CD4-positive, alpha-beta memory T cell (primary cell): ENCODE measurements at places on chromosomes 6 and 20. TPM values are rescaled to one million over a fixed set of nuclear protein-coding genes. Genes with fewer than 3 reads are reported as not detected.

The CLDN20 gene
- not detected for polyA plus RNA-seq

- DNase-seq = no peak
These were observed 106.5 kb downstream of the CDH26 start for GRCh38 chr20:60064554-60065196.

The THEMIS gene
- 112 TPM for polyA plus RNA-seq

The COL9A1 gene
- not detected for polyA plus RNA-seq

The PLEKHG1 gene
- polyA plus RNA-seq = 2.1 TPM

The DACT2 gene
- polyA plus RNA-seq = not detected

The CST2 gene
- not detected for polyA plus RNA-seq

DNA sequence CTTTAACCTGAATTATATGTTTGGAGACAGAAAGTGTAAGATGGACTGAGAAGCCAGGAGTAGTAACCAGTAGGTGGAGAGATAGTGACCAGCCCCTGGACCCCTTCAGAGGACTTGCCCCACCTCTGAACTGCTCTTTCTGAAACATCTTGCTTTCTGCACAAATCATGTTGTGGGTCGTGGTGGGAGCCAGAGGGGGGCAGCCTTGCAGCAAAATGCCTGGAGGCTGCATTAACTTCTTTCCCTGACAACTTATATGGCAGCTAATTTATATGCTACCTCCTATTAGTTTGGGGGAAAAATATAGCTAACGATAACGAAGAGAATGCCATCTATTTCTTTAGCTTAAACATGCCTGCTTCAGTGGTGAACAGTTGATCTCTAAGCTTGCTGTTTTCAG lies 859.8 kb downstream of the MAFB start:
- no peak for DNase-seq

GRCh38 chr20:60653111-60653845 lies 598.8 kb upstream of the CDH4 start:
- no peak for DNase-seq

GRCh38 chr6:122476131-122476530 lies 4.5 kb upstream of the SERINC1 start:
- DNase-seq = peak; percentile 31

The KCNQ2 gene
- polyA plus RNA-seq = not detected

The BIRC7 gene
- polyA plus RNA-seq = not detected

DNA sequence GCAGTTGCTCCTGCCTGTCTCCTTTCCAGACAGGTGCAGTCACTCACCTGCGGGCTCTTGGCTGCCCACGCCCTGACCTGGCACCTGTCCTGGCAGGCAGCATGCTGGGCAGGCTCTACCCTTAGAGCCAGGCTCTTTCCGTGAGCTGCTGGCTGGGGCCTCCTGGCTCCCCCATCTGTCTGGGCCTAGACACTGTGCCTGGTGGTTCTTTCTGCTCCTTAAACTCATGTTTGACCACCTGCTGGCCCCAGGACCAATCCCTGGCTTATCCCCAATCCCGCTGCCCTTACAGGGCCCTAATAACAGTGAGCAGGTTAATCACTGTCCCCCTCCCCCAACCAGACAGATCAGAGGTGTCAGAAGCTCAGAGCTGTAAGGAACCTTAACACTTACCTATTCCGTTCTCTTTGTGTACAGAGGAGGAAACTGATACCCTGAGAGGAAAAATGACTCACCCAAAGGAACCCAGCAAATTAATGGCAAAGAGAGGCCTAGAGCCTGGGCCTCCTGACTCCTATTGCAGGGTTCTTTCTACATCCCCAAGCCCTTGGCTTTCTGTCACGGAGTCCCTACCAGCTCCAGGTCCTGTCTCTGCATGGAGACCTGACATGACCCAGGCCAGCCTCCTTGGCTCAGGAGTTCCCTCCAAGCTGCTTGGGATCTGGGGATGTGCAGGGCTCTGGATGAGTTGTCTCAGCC lies 54.7 kb downstream of the RAB44 start:
- DNase-seq = no peak

DNA sequence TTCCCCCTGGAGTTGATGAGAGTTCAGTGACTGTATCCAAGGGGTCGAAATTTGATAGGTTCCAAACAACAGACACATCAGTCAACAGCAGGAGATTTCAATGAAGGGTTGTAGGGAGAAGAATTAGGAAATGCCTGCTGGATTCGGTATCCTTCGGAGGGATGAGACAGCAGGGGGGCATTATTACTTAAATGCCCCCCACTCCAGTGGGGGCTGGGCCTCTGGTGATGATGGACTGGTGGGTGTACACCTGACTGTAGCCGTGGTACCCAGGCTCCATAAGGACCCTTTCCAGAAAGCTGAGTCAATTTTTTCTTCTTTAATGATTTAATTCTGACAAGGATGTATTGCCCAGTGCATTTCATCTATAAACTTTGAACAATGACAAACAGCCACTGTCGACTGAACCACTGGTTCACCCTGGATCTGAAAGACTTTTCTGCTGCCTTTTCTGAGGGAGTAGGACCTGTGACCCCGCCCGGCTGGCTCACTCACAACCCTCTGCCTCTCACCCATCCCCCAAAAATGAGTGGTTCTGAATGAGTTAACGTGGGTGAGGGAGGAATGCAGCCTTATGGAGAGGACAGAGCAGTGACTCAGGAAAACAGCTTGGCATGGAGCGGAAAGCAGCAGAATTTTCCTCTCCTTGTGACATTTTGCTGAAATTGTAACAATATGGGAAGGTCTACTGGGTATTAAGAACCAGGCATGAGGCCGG lies 41.0 kb downstream of the ZMYND8 start:
- DNase-seq = no peak

- no peak for DNase-seq
These were observed 1.9 kb downstream of the RNF39 start for GRCh38 chr6:30073489-30074235.

DNA sequence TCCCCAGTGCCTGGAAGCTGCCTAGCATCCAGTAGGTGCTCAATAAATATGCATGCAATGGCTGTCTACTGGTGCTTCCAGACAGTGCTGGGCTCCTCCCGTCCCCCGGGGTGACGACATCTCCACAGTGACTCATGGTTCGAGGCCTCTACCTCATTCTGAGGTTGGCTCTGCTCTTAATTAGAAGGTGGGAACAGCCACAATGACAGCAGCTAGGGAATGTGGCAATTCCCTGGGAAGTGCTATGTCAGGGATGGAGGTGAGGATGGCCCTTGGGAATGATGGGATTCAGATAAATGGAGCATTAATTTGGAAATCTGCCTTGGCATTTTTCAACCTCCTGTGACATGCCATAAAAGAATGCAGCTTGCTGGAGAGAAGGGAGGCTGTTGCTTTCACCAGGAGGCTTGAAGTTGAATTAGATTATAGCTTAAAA lies 43.5 kb upstream of the NFATC2 start:
- DNase-seq = no peak

DNA sequence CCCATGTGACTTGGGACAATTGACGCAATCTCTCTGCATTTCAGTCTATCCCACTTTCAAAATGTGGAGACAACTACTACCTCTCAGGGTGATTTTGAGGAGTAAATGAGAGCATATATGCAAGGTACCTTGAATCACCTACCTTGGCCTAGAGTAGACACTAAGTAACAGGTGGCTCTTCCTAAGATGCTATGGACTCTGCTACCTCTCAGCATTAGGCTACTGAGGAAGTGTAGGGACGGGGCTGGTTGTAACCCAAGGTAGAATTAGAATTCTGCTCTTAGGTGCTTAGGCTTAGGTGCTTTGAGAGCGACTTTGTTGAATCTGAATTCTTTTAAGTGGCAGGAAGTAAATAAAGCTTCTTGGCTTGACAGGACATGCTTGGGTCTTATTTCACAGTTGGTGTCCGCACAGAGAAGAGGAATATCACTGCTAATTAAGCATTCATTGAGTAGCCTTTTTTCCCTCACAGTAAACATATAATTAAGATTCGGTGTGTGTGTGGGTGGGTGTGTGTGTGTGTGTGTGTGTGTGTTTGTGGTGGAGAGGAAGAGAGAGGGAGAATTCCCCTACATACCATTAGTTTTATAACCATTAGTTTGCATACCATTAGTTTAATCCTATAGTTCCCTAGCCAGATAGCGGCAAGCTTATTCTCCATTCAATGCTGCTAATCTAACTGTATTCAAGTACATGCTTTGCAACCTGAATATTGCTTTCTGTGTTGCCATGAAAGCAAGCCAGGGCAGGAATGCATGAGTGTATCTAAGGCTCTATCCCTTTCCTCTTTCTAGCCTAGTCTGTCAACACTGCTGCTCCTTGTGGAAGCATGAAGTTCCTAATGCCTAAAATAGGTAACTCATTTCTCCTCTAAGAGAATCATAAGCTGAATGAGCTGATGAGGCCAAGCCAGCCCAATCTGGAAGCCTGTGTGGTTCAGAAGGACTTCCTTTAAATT lies 112.5 kb downstream of the IPCEF1 start:
- DNase-seq = no peak

The C6orf58 gene
- polyA plus RNA-seq = 0.31 TPM

The EZR gene
- polyA plus RNA-seq = 268 TPM

The SRMS gene
- polyA plus RNA-seq = not detected

The AAR2 gene
- 54.3 TPM for polyA plus RNA-seq

GRCh38 chr6:72963946-72964345 lies 261.4 kb downstream of the KHDC1L start:
- no peak for DNase-seq

The CLPSL1 gene
- not detected for polyA plus RNA-seq

The GNAS-AS1 gene
- not detected for polyA plus RNA-seq

The LAMA4 gene
- not detected for polyA plus RNA-seq

GRCh38 chr6:81401970-81402690 lies 350.4 kb downstream of the TENT5A start:
- DNase-seq = no peak

The SDC4 gene
- 2.3 TPM for polyA plus RNA-seq

- no peak for DNase-seq
These were observed 352.4 kb downstream of the CD109 start for GRCh38 chr6:74048387-74048786.

DNA sequence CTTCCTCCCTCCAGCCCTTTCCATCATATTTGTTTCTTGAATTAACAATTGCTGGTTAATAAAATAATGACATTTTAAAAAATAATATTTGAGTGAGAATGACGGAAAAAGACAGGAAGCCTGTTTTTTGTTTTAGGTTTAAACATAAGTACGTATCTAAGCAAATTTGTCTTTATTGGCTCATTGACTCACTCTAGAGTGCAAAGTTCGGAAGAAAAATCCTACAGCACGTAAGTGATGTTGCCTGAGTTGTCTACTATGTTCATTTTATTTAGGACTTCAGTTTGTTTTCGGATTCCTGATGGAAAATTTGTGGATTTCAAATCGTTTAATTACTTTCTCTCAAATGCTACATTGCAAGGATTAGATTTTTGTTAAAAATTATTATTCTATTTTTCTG lies 1435.7 kb upstream of the ADGRB3 start:
- DNase-seq = no peak

The COL10A1 gene
- polyA plus RNA-seq = not detected

GRCh38 chr6:20180935-20181334 lies 31.3 kb downstream of the MBOAT1 start:
- no peak for DNase-seq

The IL17F gene
- polyA plus RNA-seq = not detected

DNA sequence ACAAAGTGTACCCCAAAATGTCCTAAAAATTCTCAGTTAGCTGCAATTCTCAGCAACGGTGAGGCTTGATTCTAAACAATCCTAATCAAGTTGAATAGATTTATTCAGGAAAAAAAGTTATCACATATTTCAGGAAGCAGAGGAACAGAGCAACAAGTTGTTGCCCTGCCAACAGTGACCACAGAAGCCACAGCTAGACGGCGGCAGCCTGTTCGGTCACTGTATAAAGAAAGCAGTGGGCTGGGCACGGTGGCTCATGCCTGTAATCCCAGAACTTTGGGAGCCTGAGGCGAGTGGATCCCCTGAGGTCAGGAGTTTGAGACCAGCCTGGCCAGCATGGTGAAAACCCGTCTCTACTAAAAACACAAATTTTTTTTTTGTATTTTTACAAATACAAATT lies 171.2 kb upstream of the BMP5 start:
- no peak for DNase-seq

DNA sequence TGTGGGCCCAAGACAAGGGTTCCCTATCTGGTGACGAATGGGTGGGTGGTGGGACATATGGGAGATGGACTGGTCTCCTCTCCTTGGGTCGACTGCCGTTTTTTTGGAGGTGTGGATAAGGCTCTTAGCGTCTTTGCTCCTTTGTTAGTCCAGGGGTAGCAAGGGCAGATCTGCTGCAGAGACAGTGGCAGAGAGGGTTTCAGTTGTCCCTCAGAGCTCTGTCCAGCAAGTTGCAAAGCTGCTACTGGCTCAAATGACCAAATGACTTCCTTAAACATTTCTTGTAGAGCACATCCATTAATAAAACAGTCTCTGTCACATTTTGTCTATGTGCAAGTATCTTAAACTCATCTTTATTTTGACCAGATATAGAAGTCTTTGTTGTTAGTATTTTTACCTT lies 508.0 kb upstream of the ADGRB3 start:
- DNase-seq = no peak

DNA sequence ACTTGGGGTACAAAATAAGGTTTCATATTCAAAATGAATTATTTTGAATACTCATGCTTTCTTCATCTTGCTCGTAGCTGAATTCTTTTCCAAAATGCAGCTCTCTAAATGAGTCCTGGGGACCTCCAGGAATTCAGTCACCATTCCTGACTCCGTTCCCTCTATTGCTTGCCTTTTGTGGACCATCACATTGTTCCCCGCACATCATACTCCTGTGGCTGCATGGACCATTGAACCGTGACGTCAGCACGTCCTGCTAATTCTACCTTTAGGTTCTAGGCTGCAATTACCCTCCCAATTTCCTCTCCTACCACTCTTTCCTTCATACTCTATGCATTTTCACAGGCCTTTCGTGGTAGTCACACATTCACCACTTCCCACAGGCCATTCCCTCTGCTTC lies 173.1 kb upstream of the ID4 start:
- DNase-seq = no peak

The TMEM244 gene
- polyA plus RNA-seq = 1.2 TPM

The KIF25 gene
- polyA plus RNA-seq = not detected

The DEF6 gene
- 77.3 TPM for polyA plus RNA-seq

DNA sequence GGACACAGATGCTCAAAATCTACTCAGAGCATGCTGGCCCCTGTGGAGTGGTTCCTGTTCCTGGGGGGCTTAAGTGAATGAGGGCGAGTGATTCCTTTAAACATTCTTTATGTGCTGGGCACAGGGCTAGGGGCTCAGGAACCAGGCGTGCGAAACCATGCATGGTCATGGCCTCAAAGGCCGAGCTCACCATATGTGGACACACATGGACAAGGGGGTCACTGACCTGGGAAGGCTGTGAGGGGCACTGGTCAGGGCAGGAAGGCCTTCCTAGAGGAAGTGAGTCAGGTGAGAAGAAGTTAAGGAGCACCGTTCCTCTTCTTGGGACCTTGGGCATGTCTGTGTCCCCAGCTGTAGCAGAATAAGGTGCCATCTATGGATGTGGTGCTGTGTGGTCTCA lies 74.6 kb upstream of the BHLHE23 start:
- DNase-seq = no peak

- DNase-seq = no peak
These were observed 164.5 kb downstream of the CDH4 start for GRCh38 chr20:61416546-61416945.

DNA sequence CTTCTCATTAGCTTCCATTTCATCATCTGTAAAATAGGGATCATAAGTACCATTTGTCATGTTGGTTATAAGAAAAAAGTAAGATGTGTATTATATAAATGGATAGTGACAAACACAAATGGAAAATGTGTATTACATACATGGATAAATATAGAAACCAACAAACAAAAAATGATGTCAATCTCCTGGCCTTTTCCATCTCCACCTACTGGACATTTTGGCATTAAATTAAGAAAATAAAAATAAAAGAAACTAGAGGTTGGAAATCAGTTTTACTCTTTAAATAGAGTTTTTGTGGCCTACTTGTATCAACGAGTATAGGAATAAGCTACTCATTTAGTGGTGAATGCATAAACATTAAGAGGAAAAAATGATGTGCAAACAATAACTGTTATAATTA lies 67.5 kb upstream of the THEMIS start:
- no peak for DNase-seq

The TSHZ2 gene
- 2.3 TPM for polyA plus RNA-seq
